Right cardiac atrium (tissue), 5 donors: ENCODE measurements at places on chromosomes 7 and 10. TPM values are rescaled to one million over a fixed set of nuclear protein-coding genes. Genes with fewer than 3 reads are reported as not detected.

DNA sequence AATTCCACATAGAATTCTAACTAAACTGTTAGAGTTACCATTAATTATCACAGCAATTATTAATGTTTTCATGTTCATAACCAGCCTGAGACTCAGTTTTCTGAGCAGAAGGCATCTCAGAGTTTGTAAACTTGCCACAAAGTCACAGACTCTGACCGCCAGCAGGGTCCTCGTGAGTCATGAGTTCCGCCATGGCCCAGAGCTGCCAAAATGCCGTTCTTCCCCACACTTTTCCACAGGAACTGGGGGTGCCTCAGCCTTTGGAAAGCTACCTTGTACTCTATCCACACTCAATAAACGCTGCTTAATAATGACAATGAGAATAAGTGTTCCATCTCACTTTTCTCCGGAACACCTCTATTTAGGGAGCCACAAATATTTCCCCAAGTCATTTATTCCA is 22.1 kb upstream of the INHBA start:
- no peak for DNase-seq

The CDC14C gene
- total RNA-seq = not detected

- no peak for DNase-seq
Observed at GRCh38 chr10:44439239-44439957, 54.5 kb upstream of the CXCL12 start.

GRCh38 chr10:1424648-1425047 is 312.7 kb downstream of the ADARB2 start:
- no peak for DNase-seq

DNA sequence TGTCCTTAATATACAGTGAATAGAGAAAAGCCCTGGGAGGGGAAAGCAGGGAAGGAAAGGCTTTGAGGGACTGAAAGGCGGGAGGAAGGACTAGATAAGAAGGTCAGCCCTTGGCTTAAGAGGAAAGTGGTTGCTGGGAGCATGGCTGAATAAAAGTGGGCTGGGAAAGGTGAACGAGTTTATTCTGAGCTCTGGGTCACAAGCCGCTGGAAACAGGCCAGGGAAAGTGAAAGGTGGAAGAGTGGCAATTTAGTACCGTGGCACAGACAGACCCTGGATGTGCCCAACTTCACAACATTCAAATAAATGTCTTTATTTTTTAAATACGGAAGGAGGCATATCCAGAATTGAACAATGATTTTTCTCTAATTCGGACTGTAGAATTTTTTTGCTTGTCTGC is 39.7 kb downstream of the TAC1 start:
- no peak for DNase-seq

GRCh38 chr7:2197436-2198155 is 35.1 kb downstream of the MAD1L1 start:
- DNase-seq = peak; percentile 55

- no peak for DNase-seq
Observed at GRCh38 chr7:46610746-46611145, 689.7 kb upstream of the IGFBP3 start.

GRCh38 chr10:54758791-54759190 is 42.2 kb downstream of the PCDH15 start:
- DNase-seq = no peak

DNA sequence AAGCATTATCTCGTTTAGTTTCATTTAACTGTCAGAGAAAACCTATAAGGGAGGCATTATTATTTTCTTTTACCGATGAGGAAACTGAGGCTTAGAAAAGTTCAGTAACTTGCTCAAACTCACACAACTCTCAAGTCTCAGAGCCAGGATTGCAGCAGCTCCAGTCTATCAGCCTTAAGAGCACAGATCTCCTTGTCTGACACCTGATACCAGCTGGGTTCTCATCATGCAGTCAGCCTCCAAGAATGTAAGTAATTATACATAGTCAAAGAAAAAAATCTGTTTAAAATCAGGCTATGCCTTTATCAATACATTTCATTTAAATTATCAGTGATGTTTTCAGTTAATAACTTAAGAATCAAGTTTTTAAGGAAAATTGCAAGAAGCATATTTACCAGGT is 236.6 kb upstream of the TCF7L2 start:
- DNase-seq = no peak

GRCh38 chr7:140347218-140347617 is 51.1 kb downstream of the SLC37A3 start:
- DNase-seq = no peak

DNA sequence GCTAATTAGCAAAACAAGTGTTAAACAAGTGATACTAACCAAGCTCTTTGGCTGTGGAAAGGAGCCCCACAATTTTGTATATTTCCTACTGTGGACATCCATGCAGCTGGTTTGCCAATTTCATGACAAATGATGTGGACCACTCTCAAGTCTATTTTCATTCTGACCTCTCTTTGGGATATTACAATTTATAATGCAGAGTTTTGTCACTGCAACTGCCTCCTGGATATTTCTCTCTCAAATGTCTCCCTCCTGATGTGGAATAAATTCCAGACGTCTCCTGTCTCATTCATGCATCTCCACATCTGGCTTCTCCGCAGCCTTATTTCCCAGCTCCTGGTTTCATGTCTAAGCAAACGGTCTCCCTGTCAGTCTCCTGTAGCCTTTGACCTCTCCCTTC is 80.6 kb upstream of the RHEB start:
- no peak for DNase-seq

DNA sequence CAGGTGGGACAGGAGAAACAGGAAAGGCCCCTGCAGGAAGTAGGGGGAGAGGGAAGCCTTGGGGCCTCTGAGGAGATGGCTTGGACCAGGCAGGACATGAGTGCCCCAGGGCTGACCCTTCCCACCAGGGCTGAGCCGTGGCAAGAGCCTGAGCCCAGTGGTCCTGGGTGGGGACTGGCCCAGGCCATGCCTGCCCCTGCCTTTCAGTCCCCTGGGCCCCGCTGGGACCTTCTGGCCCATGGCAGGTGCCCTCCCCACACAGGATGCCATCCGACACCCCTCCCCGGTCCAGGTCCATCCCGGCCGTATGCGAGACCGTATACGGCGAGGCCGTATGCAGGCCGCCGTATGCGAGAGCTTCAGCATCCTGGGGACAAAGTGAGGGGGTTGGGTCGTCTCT is 2.0 kb downstream of the GRIFIN start:
- no peak for DNase-seq

GRCh38 chr7:126305671-126306070 is 947.1 kb downstream of the GRM8 start:
- DNase-seq = no peak

GRCh38 chr10:47371629-47372485 is 12.2 kb downstream of the ZNF488 start:
- no peak for DNase-seq

DNA sequence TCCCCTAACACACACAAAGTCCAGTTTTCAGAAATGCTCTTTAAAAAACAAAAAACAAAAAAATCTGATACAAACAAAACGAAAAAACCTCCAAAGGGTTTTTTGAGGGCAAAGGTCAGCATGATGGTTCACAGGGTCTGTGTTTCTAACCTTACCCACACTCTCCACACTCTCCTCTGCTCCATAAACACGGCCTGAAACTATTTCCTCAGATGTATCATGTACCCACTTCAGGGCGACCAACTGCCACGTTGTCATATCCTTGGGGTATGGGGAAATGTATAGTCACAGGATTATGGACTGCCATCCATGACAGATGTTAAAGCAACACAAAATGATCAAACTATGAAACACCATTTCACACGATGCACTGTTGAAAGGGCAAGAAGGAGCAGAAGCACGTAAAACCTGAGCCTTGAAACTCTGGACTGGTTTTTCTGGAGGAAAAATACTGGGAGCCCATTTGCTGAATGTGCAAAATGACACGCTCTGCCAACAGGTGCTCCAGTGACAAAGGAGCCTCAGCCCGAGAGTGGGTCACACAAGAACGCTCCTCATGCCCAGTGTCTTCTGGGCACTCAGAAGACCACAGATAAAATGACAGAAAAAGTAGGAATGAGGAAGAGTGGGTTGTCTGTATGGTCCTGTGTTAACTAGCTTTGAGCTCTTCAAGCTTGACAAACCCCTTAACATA is 15.8 kb downstream of the NAPEPLD start:
- DNase-seq = no peak

- DNase-seq = no peak
Observed at GRCh38 chr7:30817371-30817767, 46.2 kb downstream of the MINDY4 start.

The PLXNA4 gene
- total RNA-seq = 18.4 TPM

- no peak for DNase-seq
Observed at GRCh38 chr7:140441519-140441918, 37.7 kb downstream of the RAB19 start.

The MPP7 gene
- 20.3 TPM for total RNA-seq

DNA sequence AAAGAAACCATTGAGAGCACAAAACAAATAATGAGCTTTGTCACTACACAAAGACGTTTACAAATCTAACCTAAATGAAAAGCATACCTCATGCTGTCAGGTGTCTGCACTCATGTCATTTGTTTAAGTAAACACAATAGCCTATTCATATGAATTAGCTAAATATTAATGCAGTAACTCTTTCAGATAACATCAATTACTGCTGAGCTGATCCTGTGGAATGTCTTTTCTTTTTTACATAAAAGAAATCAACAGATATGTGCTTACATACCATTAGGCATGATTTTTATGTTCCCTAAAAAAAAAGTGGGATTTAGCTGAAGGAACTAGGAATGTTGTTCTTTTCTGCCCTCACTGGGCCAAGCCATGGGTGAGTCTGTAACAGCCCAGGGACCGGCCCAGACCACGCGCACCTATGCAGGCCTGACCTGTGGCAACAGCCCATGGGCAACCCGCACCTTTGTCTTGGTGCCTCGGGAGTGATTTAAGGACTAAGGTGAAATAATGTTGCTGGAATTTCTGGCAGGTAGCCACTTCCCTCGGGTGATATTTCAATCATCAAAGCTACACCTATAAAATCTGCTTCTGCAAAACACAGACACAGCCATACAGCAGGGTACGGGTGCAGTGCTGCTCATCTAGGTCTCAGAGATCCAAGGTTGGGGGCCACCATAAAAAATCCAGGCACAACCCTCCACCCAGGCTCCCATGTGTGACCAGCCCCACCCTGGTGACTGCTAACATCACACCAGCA is 44.6 kb downstream of the FGFR2 start:
- no peak for DNase-seq

The HMX3 gene
- not detected for total RNA-seq

The TRIM73 gene
- 3.8 TPM for total RNA-seq

DNA sequence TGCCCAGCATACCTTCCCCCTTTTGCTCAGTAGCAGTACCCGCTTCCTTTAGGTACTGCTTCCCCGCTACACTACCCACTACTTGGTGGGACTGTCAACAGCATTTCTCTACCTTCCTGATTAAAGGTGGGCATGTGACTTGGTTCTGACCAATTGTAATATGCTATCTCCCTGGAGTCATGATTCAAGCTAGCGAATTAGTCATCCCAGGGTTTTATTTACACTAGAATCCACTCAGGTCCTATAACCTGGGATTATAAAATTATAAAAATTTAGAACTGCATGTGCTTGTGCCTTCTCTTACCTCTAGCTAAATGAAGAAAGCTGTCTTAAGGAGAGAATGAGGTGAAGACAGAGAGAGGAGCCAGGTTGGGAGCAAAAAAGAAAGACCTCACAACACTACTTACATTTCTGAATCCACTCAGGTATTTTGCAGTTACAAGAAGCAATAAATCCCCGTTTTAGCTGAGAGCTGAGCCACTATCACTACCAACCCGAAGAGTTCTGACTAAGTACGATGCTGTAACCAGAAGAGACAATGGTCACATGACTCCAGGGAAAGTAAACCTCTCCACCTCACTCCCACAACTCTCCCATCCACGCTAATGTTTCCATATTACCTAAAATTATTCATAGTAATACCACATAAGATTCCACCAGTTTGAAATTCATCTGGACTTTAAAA is 9.7 kb downstream of the GBX1 start:
- no peak for DNase-seq

The HSPA12A gene
- 13.1 TPM for total RNA-seq

GRCh38 chr10:18699849-18700840 is 40.9 kb downstream of the ARL5B start:
- DNase-seq = no peak
